ENCODE measurements at places on chromosomes 1 and 21.

- DNase-seq, result no peak
Measured at GRCh38 chr1:18926315-18927081, 24.1 kb upstream of the ALDH4A1 start.

- DNase-seq, result no peak
Measured at GRCh38 chr1:19414515-19415121, 70.7 kb downstream of the CAPZB start.

- DNase-seq, result no peak
Measured at GRCh38 chr1:216542263-216542662, 119.0 kb upstream of the USH2A start.

- DNase-seq, result no peak
Measured at GRCh38 chr1:227756172-227756959, 21.1 kb downstream of the SNAP47 start.

DNA sequence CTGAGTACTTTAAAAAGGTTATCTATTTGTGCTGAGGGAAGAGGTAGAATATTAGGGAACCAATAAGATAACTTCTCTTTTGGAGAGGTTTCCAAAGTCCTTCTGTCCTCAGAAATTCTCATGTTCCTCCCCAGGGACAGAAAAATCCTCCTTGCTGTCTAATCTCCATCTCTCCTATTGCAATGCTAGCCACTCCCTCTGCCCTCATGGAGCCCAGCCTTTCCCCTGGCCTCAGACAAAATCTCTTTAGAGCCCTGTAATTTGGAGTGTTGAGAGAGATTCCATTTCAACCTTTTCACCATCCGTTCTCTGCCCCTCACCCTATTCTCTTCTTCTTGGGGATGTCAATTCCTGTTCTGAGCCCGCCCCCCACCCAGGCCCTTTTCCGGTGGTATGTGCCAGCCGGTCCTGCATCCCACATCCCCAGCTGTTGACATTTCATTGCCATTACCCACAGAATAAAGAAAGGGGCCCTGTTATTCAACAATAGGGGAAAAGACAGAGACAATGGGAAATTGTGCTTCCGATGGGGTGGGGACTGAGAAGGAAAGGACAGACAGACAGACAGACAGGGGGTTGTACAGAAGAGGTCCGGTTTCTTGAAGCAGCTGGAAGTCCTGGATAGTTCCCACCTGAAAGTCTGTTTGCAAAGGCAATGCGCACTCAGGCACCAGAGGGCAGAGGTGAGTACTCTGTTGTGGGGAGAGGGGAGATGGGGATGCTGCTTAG lies at the start of gene HAPLN2:
HAPLN2 (plus strand) TSS at position 563 of the 729 bp plus-strand sequence. CDS start 4,076 bp downstream, outside the sequence.
- DNase-seq, result peak; percentile 83

- no peak for DNase-seq
Measured at GRCh38 chr1:163610486-163610885, 288.7 kb downstream of the NUF2 start.

GRCh38 chr1:184387476-184388318 lies 868 bp downstream of the C1orf21 start:
- DNase-seq, result no peak

- no peak for DNase-seq
Measured at GRCh38 chr1:118137900-118138299, 47.1 kb downstream of the SPAG17 start.

- no peak for DNase-seq
Measured at GRCh38 chr1:23784846-23785245, 6.1 kb upstream of the LYPLA2 start.

DNA sequence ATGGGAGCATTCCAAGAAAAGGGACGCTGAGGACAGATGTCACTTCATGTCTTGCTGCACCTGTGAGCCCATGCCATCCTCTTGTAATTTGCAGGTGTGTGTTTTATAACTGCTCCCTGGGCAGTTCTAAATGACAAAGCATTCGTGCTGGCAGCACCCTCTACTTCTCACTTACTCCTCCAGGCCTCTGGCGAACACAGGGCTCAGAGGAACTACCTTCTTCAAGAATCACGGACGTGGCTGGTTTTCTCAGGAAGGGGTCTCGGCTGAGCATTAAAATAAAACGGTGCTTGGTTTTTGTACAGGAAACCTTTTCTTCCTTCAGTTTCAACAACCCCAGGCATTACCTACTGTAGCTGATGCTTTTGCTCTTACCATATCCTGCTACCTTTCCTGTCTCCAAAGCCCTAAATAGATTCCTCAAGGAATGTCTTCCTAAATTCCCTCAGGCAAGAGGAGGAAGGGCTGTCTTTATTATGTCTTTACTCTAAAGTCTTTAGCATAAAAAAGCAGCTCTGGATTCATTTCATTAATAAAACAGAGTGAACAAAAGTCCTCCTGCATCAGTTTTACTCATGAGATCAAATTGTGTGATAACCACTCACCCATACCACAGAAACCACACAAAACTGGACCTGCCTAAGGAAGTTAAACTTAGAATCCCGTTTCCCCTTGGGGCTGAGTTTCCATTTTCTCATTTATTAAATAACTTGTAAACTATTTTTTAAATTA lies 79.0 kb upstream of the MAP10 start:
- no peak for DNase-seq

DNA sequence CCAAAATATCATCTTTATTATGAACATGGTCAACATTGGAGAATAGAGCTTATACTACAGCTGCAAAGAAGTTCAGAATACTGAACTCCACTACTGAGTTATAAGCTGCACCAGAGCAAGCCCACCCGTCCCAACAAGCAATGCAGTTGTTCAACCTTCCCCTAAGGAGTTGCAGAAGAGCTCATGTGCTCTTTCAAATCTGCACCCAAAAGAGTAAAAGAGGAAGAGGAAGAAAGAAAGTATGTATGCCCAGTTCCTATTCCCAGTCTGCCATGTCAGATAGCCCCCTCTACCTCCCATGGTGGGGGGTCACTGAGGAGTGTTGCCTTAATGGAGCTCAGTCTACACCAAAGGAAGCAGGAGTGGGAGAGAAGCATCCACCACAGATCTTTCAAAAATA lies 6.9 kb downstream of the C1orf162 start:
- no peak for DNase-seq

GRCh38 chr1:229043115-229043514 lies 227.8 kb upstream of the RAB4A start:
- no peak for DNase-seq

DNA sequence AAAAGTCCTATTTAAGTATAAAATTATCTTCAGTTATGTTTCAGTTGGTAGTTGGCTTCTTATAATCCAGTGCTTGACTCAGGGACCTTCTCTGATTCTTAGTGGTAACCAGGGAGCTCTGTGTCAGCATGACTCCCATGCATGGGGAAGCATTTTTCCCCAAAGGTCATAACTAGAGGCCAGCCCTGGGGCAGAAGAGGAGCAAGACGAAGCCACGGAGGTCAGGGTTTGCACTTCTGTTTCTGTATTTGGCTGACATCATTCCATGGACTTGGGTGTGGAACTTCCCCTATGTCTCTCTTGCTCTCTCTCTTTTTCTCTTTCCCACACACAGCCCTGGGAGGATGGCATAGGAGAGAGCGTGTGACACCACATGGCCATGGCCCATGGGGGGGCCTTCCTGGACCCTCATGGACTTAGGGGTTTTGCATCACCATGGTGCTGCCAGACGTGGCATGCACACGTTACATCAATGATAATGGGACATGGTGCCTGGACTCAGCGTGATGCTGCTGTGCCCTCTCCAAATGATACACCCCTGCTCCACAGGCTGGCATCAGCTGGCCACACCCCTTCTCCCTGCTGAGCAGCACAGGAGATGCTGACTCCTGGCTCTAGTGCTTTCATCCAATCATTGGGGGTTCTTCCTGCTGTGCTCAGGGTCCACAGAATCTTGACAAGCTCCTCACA lies 260.5 kb downstream of the KCNJ6 start:
- DNase-seq, result no peak

DNA sequence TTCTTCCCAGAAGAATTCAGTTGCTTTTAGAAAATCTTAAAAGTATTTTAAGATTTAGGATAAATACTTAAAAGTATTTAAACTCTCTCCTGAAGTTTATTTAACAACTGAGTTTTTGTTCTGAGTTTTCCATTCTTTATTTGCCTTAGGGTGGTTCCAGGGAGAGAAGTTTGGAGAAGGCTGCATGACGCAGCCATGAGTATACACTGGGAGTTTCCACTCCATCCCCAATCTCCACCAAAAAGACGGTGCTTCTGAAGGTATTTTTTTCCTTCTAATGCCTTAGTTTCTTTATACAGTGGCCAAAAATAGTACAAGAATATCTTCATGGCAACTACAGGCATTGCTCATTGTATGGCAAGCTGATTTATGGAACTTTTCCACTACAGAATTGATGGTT lies 122.7 kb downstream of the ST6GALNAC5 start:
- no peak for DNase-seq

DNA sequence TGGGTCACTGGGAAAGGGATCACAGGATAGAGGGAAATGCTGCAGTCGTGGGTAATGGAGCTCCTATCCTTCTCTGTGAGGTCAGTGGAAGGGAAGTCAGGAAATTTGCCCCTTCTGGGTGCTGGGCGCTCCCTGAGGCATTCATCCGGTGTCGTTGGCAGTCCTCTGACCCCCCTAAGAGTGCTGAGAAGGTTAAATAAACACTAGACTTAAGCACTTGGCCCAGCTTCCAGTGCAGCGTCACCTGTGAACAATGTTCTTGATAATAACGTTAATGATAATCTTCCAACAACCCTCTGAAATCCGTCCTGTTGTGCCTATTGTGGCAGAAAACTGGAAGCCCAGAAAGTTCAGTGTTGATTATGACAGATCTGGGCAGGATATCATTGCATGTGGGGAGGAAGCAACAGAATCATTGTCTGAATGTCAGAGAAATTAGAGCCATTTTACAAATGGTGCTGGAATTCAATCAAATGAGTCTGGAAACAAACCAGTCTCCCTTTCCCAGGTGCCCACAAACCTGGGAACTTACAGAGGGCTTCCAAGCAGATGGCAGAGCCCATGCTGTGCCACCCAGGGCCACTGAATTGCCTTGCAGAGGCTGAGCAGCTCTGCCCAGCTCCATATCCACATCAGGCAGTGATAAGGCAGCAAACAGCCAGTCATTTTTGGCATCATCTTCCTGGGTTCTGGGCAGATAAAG lies 216.8 kb downstream of the KAZN start:
- no peak for DNase-seq

DNA sequence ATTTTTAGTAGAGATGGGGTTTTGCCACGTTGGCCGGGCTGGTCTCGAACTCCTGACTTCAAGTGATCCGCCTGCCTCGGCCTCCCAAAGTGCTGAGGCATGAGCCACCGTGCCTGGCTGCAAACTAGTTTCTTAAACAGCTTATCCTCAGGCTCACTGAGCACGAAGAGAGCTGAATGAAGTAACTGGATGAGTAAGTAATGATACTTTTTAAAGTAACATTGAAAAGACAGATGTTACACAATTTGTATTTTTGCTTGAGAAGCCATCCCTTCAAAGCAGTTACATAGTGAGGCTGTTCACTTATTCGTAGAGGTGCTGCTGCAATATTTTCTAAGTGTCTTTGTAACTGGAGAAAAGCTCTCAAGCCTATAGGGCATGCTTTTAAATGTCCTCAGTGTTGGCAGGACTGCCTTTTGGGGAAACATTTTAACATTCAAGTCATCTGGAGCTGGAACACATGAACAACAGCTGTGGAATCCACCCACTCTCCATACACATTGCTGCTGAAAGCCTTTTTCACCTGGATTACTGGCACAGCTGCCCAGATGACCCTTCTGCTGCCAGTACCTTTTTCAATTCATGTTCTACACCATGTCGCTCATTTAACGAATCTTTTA lies 2.7 kb upstream of the YBX1 start:
- DNase-seq, result no peak

DNA sequence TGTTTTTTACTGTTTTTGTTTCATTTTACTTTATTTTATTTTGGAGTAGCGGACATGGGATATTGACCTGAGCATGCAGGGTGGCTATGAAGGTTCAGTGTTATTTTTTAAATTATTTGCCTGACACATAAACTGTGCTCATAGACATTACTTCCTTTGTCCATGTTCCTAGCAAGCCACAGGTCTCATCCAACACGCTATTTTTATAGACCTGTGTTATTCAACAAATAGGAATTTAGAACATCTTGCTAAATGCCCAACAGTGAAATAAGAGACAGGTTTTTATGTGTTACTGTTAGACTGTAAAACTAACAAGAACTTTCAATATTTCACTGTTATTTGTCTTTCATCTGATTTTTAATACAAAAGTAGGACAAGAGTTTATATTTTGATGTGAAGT lies 756.4 kb downstream of the KCNT2 start:
- no peak for DNase-seq

DNA sequence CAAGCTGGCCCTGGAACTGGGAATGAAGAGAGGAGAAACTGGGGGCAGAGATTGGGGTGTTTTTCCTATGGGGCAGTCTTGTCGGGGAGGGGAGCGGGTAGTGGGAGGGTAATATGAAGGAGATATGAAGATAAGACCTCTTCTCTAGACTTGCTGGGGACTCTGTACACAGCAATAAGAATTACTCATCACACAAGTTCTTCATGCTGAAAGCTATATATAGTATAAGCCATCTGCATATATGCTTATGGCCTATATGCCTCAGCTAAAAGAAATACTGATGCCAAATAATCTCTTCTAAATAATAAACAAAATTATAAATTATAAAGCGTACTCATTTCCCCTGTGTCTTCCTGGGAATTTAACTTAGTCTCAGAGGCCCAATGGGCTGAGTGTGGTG lies 7.9 kb downstream of the RHEX start:
- DNase-seq, result no peak

DNA sequence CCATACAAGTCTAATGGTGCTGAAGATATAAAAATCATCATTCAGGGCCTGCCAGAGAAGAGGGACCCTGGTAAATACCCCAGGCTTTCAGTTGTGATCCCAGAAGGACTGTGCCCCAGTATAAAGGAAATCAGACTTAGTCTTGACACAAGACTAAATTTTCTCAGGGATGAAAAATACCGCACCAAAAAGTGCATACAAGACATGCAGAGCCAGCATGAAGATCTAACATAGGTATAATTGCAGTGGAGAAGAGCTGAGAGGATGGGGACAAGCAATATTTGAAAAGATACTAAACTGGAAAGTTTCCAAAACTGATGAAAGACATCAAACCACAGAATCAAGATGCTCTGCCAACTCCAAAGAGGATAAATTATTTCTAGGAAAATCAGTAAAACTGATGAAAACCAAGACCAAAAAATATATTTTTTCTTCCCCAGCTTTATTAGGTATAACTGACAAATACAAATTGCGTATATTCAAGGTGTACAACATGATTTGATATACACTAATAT lies 17.7 kb upstream of the SIM2 start:
- no peak for DNase-seq

DNA sequence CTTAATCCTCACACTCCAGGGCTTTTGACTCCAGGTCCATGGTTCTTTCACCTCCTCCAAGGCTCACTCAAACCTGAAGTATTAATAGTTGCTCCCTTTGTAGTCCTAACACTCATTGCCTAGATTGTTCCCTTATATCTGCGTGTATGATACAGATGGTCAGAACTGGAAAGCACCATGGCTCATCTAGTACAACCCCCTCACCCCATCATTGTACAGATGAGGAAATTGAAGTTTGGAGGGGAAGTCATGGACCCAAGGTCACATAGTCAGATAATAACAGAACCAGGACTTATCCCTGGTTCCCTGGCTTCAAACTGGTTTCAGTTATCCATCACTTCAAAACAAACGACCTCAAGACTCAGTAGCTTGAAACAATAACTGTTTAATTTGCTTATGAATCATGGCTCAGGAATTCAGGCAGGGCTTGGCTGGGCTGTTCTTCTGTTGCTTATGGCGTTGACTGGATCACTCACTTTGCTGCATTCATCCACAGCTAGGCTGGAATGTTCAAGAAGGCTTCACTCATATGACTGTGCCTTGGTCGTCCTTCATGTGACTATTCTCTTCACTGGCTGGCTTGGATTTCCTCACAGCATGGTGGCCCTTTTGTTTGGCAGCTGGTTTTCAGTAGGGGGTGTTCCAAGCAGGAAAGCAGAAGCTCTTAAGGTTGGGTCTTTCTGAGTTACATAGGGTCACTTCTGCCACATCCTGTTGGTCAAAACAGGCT lies 5.0 kb downstream of the NOS1AP start:
- DNase-seq, result no peak
